AG04449 (cell line): ENCODE measurements at places on chromosomes 7 and 10.

- no peak for DNase-seq
Observed at GRCh38 chr7:134865001-134865845, 85.8 kb downstream of the CALD1 start.

DNA sequence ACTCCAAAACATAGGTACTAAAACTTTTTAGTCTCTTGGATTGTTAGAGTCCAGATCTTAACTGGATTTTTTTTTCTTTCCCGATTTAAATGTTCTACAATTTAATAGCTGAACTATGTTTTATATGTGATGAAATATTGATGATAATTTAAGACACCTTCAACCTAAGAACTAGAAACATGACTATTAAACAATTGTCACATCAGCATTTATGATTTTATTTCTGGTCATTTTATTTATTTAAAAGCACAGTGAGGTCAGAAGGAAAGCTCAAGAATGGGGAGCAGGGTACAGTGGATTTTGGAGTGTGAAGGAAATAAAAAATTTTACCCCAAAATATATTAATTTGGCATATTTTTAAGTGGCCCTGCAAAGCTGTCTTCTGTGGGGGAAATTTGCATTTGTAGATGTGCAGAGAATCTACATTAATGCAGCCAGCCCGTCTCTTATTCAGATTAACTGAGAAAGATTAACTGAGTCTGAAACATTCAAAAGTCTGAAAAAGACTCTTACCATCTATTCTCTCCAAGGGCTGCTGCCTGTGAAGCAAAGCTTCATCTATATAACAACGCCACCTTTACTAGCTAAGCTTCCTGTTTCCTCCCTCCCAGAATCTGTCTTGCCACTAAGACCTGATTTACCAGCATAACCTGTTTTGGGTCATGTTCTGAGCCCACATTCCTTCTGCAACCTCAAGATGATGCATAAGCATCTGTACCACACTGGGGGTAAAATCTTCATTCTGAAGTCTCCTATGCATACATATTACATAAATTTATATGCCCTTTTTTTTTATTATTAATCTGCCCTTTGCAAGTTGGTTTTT is 86.4 kb downstream of the TMEM106B start:
- no peak for DNase-seq

DNA sequence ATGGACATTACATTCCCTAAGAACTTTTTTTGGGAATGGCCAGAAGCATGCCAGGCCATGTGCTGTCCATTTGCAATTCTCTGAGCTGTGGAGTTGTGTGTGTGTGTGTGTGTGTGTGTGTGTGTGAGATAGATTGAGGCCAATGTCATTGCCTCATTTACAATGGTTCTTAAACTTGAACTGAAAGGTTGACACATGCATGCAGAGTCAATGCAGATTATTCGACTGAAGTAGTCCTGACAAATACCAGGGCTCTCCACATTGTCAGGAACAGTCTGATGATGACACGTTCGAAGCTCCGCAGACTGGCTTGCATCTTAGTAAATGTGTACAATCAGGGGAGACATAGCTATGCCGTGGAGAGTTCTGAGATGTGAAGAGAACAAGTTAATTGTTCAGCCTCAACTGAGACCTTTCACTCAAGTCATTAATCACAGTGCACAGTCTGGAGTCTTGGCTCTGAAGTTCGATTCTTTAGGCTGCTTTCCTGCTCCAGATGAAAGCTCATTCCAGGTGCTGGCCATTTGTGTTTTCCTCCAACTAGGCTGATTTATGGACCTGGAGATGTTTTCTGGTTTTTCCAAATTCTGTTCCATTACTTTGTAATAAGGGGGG is 921.9 kb downstream of the LRMDA start:
- no peak for DNase-seq

DNA sequence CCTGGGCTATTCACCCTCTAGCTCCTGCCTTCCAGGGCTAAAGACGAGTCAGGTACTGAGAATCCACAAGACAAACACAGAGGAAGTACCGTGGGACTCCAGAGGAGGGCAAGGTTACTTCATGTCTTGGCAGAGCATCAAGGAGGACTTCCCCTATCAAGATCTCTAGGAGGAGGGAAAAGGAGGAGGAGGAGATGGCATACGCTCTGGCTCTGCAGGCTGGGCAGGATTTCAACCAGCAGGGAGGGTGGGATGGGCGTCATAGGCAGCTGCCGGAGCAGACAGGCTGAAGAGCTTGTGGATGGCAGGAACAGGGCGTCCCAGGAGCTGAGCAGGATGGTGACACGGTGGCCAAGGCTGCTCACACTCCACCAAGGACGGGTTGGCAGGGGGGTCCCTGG is 21.3 kb downstream of the MDH2 start:
- peak; percentile 89 for DNase-seq

- DNase-seq, result no peak
Observed at GRCh38 chr10:73263693-73264347, 11.4 kb upstream of the MRPS16 start.

DNA sequence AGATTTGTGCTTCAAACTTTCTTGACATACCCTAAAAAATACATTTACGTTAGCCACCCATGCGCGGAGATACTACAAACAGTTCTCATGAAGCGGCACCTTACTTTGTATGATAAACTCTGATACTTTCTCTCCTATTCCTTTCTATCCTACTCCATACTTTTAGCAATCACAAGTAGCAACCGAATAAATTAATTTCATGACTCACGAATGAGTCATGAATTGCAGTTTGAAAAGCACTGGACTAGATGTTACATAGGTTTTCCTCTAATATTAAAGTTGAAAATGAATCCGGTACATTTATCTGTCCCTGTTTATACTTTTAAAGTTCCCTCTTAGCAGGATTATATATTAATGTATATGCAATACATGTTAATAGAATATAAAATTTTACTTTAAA is 67.6 kb downstream of the CUBN start:
- DNase-seq, result no peak

GRCh38 chr7:96284835-96285234 is 37.1 kb downstream of the SLC25A13 start:
- no peak for DNase-seq

DNA sequence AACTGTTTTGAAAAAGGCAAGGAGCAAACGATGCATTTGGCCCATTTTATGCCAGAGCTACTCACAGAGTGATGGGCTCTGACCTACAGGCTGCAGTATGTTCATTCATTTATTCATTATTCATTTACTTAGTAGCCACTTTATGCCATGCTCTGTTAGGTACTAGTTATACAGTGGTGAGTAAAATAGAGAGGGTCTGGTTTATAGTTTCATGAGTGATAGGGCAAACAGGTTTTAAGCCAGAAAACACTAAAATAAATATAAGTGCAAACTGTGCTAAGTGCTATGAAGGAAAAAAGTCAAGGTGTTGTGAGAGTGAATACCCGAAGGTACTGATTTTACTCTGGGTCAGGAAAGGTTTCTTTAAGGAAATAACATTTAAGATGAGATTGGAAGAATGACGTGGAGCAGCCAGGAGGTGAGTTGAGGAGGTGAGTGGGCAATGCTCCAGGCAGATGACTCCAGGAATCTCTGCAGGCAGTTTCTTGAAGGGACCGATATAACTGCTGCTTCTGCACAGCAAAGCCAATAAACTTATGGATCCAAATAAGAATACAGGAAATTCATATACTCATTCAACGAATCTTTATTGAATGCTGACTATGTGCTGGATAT is 56.9 kb upstream of the FAM133B start:
- DNase-seq, result no peak

- DNase-seq, result no peak
Observed at GRCh38 chr10:8473205-8473604, 418.7 kb downstream of the GATA3 start.

DNA sequence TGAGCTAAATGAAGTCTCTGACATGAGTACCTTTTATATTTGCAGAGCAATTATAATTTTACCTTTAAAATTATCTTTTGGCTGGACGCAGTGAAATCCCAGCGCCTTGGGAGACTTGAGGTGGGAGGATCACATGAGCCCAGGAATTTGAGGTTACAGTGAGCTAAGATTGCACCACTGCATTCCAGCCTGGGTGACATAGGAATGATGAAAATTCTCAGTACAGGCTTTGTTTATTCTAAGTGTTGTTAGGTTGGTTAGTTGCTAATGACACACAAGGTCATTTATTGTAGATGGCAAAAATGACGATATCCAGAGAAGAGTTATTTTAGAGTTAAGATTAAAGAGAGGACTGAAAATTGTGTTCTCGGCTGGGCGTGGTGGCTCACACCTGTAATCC is 87.6 kb downstream of the XRCC2 start:
- peak; percentile 19 for DNase-seq

DNA sequence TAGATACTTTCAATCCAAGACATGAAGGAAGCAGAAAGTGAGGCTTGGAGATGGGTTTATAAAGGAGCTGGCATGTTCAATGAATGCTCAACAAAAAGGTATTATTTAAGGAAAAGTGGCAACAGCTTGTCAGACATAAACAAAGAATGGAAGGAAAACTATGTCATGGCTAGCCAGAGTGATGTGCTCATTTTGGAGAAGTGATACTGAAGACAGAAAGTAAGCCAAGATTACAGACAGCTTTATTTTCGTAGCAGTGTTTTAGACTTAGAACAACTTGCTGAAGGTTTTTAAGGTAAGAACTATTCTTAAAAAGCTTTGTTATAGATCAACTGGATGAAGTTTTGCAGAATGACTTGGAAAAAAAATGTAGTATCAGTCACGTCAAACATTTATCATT is 160.5 kb upstream of the FERD3L start:
- DNase-seq, result no peak

DNA sequence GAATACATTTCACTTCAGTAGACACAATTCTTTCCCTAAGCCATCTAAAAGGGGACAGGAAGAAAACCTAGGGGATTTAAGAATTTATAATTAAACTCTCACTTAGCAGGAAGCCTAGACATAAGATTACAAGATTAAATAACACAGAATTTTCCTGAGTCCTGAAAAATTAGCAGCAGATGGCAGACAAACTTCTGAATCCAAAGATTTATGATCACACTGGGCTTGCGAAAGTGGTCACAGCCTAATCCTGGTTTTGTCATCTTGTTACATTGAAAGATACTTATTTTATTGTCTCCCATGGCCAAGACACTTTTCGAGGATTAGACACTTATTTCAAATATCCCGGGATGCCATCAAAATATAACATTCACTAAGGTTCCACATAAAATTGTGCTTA is 2.9 kb downstream of the ERLIN1 start:
- no peak for DNase-seq
